ENCODE measurements at places on chromosomes 16 and 17.
A peak's percentile ranks its signal among the peaks of the same experiment; 100 is the strongest.

DNA sequence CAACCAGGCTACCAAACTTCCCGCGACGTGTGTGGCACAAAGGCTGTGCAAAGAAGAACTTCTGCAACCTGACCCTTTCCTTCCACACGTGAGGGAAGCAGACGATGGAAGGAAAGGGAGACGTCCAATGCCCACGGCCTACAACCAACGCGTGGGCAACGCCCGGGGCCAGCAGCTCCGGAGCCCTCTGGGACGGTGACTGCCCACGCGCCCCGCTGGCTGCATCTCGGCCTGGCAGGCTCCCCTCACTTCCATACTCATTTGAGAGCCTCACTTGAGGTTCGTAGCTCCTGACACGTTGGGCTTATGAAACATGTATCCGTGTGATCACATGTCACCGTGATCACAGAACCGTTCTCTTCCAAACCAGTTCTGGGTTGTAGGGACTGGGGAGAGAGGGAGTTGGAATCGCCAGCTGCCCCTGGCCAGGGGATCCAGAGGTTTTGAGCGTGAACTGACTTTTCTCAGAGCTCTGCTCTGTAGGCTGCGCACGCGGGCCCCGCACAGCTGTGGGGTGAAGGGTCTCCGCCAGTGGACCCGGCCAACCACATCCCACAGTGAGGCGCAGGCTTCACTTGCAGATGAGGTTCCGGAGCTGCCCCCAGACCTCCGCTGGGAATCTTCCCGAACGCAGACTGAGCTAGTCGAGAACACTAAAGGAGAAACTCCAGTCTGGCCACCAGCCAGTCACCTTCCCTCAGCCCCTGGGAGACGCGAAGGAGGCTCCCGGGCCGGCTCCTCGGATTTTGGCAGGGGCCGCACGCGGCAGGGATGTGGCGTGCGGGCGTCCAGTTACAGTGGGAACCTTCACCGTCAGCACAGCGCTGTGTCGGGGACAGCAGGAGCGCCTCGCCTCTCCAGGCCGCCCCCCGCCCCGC is 1.0 kb downstream of the LMF1 start:
- no peak for DNase-seq

DNA sequence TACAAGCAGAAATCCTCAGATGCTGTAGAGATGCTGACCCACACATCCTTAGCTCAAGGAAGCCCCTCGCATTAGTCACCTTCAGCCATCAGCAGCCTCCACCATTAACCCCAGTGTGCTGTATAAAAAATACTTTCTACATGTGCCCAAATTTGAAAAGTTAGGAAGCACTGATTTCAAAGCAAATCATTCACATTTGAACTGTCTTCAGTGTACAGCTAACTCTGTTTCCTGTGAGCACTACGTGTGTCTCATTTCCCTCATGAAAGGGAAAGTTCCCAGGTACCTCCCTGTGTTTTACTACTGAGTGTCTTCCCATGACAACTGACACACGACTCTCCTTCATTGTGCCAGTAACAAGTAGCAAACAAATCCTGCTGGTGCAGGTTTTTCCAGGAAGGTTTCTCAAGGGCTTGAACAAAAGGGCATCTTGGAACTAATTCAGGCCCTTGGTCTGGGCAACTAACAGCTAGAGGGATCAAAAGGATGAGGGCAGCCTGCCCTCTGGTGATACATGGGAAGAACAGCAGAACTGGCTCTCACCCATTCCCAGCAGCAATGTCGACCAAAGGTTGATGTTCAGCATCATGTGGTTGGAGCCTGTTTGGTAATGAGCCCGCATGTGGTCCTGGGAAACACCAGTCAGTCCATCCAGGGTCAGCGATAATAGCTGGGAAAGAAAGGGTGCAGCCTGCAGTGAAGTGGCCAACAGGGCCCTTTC is 4.0 kb downstream of the SLC35B1 start:
- peak; percentile 36 for DNase-seq

- DNase-seq = no peak
These were observed 172.5 kb upstream of the FOXF1 start for GRCh38 chr16:86337581-86338402.

DNA sequence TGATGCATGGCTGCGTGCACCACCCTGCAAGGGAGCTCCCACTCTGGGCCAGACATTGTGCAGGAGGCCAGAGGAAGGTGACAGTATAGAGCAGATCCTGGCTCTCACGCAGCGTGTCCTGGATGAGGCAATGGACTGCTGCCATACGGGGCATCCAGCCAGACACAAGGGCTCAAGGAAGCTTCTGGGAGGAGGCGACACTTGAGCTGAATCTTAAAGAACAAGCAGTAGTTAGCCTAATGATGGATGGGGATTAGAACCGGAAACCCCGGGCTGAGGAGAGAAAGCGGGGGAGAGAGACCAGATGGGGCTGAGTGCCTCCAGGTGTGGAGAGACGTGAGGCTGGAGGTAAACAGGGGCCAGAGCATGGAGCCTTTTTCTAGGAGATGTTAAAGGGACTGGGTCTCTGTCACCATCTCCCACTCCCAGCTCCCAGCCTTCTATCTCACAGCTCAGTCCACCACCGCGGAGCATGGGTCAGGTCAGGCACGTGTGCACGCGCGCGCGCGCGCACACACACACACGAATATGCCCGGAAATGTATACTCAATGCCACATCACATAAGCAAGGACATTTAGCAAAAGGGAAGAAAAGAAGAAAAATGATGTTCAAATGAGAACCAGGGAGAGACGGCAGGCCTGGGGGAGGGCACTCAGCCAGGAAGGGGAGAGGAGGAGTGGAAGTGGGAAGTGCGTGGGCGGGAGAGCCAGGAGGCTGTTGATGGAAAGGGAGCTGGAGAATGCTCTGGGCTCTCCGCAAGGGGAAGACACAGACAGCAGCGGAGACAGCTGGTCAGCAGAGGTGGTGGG is 46.3 kb downstream of the CCDC42 start:
- no peak for DNase-seq

- DNase-seq = no peak
These were observed 1.1 kb downstream of the MAPK3 start for GRCh38 chr16:30121741-30122571.

DNA sequence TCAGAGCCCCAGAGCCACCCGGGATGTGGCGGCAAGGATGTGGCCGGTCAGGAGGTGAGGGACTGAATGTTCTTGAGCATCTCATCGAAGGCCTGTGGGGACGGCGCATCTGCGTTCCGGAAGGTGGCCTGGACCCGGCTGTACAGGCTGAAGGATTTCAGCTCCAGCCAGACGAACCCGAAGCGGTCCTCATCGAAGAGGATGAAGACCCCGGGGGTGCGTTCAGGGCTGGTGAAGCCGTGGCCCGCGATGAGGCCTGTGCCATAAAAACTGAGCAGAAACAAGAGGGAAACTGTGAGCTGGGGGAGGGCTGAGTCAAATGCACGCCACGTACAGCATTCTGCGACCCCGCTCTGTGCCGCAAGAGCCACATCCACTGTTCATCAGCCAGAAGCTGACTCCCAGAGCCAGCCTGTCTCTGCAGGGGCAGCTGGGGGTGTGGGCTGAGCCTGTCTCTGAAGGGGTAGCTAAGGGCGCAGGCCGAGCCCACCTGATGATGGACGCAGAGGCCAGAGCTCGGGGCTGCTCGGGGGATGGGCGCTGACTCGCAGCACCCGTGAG is 14.1 kb upstream of the C16orf95 start:
- DNase-seq = no peak

DNA sequence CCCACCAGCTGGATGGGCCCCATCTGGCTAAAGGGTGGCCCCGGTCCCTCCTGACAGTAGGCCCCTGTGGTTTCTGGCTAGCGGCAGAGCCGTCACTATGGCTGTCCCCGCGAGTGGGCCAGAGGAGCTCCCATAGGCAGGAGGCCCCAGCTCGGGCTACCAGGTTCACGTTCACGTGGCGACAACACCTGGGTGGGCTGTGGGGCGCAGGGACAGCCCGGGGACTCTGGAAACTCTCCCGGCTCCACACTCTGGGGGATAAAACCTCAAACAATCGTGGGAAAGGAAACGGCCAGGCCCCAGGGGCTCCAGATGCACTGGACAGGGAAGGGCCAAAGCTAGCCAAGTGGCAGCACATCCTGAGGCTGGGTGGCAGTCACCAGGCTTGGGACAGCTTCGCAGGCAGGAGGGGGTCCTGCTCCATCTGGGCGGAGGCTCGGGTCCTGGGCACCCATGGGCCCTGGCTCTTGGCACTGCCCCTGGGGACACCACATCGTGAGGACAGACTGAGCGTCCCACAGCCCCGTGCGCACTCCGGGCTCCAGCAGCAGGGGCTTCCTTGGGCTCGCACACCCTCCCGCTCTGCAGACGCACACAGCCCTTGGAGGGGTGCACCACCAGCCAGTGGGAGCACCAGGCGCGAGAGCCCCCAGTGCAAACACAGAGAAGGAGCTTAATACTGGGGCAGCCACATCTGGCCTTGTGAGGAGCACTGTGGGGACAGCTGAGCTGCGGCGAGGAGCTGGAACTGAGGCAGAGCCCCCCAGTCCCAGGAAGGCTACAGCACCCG is 4.4 kb downstream of the RNF166 start:
- DNase-seq = no peak

- DNase-seq = no peak
These were observed 775.8 kb downstream of the CDH11 start for GRCh38 chr16:64346080-64346479.

DNA sequence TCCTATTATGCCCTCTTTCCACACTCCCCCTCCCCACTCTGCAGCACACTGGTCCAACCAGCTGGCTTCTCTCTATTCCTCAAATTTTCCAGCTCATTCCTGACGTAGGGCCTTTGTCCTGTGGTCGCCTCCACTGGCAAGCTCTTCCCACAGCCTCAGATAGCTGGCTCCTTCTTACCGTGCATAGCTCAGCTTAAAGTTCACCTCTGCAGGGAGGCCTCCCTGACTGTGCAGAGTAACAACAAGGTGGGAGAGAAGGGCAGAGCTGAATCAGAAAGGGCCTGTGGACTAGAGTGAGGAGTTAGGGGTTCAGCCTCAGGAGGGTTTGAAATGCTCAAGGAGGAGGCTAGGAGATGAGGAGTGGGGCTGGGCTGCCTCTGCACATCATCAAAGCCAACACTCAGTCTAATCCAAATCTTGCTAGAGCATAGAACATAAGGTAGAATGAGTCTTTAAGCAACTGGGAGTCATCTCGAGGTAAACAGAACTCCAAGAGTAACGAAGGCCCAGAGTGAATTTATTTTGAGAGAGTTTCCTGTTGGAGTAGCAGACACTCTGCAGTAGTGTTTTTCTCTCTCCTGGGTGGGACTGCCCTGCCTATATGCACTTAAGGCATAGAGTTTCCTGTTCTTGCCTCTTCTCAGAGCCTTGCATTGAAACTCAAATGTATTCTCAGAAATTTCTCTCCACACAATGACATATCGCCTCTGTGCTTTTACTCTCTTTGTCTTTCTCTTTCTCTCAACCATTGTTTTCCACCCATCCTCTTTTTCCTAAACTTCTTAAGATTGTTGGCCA is 19.4 kb downstream of the SPPL2C start:
- no peak for DNase-seq
